Activated CD4-positive, alpha-beta memory T cell treated with anti-CD3 and anti-CD28 coated beads, Interleukin-2, amount 10 ng/mL, durations not matched to agents 7 days and 5 days (primary cell): ENCODE measurements at places on chromosomes 3 and 15.

- no peak for DNase-seq
Measured at GRCh38 chr3:9110802-9111201, 138.6 kb downstream of the SRGAP3 start.

- peak; percentile 71 for DNase-seq
Measured at GRCh38 chr3:189563853-189564563, 67.2 kb upstream of the TP63 start.

DNA sequence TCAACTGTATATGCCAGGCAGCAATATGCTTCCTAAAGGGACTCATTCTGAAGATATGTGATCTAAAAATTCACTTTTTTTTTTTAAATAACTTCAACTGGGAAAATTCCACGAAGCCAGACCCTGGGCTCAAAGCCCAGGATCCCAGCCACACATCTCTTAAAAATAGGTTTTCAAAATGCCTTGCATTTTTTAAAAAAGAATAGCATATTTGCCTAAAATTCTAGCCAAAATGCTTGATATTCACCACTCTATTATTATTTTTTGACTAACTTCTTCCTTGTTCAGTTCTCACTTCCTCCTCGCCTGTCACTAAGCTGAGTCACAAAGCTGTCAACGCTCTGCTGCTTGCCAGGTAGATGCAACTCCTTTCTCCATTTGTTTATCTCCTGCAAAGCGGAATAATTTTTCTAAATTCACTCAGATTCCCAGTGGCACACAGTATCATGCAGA is 28.0 kb upstream of the VGLL4 start:
- DNase-seq: no peak

- DNase-seq: no peak
Measured at GRCh38 chr3:51970606-51971300, 3.1 kb downstream of the ABHD14B start.

DNA sequence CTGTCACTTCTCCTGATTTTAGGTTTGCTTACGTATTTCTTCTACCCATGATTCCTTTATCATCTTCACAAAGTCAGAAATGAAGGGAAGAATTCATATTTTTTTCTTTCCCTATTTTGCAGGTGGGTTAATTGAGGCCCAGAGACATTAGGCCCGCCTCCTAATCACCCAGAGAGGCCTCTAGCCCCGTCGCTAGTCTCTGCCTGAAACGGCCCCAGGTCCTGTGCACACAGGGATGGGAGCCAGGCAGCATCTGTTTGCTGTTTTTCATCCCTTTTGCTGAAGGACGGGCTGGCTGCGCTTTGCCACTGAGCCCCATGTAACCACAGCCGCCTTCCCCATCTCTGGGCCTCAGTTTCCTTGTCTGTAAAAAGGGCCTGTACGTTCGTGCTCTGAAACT is 135.9 kb downstream of the FBLN2 start:
- DNase-seq: no peak

DNA sequence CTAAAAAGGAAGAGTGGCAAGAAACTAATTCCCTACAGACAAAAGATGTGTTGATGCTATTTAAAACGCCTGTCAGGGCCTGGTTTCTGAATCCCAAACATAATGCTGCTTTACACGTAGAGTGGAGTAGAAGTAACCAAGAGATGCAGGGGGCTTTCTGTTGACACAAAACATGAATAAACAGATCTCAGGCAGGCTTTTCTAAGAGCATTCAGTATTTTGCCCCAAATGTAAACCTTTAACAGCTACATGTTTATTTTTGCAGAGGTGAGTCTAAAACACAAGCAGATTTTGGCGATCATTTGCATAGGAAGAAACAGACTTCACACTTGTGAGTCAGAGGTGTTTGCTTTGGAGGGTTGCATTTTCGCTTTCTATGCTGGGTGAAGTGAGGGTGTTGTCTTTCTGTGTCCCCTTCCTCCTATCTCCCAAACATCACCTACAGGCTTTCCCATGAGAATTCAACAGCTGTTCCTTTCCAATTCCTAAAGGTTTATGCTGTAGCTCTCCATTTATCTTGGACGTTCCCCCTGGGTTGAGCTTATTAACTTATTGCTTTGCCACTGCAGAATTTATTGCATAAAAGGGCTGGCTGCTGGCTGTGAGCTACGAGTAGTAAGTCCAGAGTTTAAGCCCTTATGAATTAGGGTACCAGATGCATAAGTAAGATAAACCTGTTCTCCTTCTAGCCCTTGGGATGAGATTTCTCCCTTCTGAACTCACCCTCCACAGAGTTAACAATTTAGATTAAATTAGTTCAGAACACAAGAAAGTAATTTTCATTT is 156.7 kb downstream of the DIPK2A start:
- DNase-seq: no peak

GRCh38 chr15:74776821-74777768 is 4.8 kb upstream of the CSK start:
- DNase-seq: peak; percentile 60

DNA sequence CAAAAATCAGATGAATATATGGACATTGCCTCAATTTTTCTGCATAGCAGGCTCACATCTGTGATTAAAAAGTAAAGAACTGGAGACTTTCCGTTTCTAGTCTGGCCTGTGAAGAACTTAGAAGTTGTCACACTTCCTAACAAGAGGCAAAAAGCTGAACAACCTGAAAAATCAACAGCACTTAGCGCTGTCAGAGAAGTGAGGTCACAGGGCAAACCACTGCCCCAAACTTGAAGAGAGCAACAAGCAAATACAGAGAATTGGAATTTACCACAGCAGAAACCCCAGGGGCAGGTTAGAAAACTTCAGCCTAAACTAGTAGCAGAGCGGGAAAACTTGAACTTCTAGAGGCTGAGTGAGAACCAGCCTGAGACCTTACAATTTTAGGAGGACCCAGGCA is 38.9 kb downstream of the CCDC54 start:
- DNase-seq: no peak

GRCh38 chr3:197753263-197753662 is 3.6 kb downstream of the FYTTD1 start:
- DNase-seq: no peak

DNA sequence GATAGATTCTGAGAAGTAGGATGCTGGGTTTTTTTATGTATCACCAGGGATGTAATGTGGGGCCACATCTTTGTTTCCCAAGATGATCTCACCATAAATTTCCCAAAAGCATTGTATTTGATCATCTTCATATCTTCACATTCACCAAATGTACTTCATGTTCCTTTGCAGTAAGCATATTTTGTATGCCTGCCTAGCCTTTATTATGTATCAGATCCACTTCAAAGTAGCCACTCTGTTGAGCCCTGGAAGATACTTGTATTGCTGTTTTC is 14.2 kb upstream of the GATM start:
- no peak for DNase-seq

GRCh38 chr3:140842984-140843649 is 98.5 kb upstream of the SLC25A36 start:
- DNase-seq: no peak

DNA sequence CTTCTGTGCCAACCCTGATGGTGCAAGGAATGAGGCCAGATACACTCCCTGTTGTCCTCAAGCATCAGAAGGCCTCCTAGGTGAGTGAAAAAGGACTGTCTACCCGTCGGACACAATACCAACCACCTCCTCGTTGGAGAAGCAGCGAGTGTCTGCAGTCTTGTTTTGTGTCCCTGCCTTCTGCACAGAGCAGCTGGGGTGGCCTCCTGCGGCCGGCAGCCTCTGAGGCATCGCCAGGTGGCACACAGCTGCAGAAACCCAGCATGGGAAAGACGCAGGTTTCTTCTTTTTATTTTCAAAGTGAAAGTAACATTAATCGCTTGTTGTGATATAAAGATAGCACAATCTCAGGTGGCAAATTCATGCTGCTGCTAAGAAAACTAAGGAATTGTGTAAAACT is 509.9 kb downstream of the OCA2 start:
- no peak for DNase-seq

GRCh38 chr3:45453083-45453482 is 64.7 kb downstream of the LARS2 start:
- DNase-seq: no peak

GRCh38 chr3:123870033-123870432 is 14.1 kb downstream of the MYLK start:
- no peak for DNase-seq

DNA sequence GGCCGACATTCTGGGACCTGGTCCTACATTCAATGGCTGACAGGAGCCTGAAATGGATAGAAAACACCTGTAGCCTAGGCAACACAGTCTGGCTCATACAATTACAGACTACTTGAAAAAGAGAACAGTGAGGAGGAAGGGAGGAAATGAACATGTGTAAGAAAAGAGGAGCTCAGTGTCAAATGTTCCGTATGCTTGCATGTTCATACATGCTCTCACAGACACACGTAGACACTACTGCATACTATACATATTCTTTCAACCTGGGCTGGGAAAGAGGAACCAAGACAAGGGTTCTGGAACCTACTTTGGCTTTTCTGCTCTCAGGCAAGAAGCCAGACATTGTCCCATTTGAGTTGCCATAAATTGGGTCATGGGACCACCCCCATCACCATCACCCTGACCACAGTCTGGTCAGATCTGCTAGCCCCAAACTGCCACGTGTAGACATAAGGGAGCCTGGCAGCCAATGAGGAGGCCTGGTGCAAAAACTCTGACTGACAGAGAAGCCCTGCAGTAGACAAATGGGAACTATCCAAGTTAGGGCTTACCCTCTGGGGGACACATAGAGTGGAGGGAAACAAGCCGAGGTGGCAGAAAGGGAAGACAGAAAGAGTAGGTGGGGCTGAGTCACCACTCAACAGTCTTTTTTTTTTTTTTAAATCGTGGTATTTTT is 310.0 kb downstream of the SHQ1 start:
- DNase-seq: no peak

DNA sequence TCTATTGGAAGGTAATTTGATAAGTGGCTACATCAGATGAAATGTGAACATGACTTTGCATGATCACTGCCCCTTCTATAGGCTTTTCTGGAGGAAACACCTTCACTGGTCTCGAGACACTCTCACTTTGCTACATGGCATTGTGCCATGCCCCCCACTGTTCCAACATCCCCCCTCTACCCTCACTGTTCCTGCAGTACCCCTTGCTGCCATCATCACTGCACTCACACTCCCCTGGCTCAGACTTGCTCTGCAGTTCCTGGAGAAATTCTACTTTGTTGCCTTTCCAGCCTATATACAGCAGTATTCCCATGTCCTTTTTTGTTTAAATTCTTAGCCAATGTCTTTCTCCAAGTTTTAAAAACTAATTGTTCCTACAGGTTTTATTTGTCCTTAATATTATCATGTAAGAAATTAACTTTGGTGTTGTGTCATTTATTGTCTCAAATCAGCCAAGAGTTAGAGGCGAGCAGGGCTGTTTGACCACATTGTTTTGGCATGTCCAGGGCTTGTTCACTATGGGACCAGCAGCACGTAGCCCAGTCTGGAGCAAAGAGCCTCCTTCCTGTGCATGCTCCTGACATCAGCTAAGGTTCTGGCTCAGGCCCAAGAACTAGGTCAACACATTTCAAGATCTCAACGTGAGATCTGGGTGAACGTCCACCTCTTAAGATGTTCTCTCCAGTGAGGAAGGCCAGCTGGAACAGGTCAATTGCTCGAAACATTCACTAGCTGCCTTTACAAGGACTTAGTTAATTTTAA is 246.4 kb downstream of the SLC9A9 start:
- DNase-seq: no peak

- DNase-seq: no peak
Measured at GRCh38 chr15:63250312-63250965, 27.0 kb upstream of the APH1B start.

DNA sequence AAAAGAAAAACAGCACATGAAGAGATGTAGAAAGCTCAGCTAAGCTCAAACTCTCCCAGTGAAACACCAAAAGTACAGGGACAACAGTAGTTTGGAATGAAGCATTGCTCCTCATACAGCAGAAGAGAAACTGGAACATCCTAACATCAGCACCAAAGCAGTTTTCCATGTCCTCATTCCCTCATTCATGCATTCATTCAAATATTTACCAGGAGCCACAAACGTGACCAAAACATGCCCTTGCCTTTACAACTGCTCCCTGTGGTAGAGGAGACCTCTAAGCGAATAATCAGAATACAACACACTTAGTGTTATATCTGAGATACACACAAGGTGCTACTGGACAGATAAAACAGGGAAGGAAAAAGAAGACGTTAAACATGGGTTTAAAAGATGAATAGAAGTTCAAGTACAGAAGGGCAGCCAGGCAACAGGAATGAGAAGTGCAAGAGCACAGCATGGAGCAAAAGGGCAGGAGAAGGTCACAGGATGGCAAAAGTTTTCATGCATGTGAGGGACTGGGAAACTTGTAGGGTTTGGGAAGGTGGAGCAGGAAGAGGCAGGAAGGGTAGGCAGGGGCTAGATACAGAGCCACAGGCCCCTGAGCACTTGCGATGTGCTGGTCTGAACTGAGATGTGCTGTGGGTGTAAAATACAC is 58.5 kb upstream of the LMCD1 start:
- no peak for DNase-seq

- no peak for DNase-seq
Measured at GRCh38 chr3:54790051-54790450, 137.8 kb downstream of the LRTM1 start.

DNA sequence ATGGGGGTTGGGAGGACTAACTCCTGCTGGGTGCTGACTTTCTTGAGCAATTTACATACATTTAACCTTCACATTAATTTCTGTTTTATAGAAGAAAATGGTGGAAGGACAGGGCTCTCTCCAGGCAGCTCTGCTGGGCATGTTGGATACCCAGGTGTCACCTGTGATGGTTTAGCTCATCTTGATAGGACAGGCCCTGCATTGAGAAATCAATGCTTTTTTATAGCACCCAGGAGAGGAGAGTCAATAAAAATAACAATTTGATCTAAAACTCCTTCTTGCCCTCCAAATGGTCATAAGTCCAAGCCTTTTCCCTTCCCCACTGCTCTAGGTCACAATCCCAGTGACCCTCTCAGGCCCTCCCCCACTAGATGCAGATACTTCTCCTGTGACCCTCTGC is 48.3 kb upstream of the RBP1 start:
- DNase-seq: no peak

GRCh38 chr15:97903971-97904572 is 56.4 kb upstream of the ARRDC4 start:
- no peak for DNase-seq

GRCh38 chr3:72587282-72587681 is 261.0 kb downstream of the SHQ1 start:
- DNase-seq: no peak

DNA sequence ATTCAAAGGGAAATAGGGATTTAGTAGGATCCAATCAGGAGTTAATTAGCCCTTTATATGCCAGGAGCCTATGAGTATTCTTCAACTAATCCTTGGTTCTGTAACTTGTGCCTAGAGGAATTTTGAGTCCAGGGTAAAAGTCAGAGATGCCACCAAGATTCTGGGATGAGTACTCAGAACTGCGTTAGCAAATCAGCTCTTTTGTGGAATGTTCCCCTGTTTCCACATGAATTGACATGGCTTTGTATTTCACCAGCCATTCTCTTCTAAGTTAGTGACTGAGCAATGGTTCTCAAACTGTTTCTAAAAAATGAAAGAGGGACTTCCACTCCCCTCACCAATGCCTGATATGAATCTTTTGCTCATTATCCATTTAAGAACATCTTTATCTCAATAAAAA is 508.7 kb downstream of the SOX2 start:
- no peak for DNase-seq

DNA sequence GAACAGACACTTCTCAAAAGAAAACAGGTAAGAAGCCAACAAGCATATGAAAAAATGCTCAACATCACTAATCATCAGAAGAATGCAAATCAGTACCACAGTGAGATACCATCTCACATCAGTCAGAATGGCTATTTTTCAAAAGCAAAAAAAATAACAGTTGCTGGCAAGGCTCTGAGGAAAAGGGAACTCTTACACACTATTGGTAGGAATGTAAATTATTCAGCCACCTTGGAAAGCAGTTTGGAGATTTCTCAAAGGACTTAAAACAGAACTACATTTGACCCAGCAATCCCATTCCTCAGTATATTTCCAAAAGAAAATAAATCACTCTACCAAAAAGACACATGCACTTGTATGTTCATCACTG is 95.6 kb downstream of the APBA2 start:
- no peak for DNase-seq
